CMK (cell line): ENCODE measurements at places on chromosomes 6 and 20.

- DNase-seq = no peak
Observed at GRCh38 chr20:8414586-8415274, 282.7 kb downstream of the PLCB1 start.

DNA sequence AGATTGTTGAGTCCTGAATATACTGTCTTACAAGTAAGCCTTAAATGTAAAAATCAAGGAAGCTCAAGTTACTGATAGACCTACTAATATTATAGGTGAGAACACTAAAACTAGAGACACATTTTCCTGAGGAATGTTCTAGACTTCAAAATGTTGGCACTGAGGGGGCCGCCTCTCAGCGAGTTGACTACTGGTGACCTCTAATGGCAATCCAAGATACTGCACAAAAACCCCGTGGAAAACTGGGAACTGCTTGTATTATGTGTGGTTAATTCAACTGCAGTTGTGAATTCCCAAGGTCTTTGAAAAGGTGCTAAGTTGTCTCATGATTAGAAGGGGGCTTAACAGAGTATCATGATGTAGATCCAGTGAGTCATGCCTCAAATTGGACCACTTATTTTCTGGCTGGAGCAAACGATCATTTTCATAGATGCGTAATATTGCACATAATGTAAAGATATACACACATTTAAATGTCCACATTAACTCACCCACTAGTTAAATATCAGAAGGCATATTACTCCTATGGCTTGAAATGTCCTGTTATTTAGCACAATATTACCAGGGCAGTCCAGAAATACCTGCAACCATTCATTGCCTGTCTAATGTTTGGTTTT is 336.2 kb downstream of the FOXA2 start:
- DNase-seq = no peak

- DNase-seq = no peak
Observed at GRCh38 chr6:106844930-106845329, 129.6 kb downstream of the CD24 start.

GRCh38 chr20:57291003-57291402 is 24.6 kb upstream of the BMP7 start:
- DNase-seq = no peak

DNA sequence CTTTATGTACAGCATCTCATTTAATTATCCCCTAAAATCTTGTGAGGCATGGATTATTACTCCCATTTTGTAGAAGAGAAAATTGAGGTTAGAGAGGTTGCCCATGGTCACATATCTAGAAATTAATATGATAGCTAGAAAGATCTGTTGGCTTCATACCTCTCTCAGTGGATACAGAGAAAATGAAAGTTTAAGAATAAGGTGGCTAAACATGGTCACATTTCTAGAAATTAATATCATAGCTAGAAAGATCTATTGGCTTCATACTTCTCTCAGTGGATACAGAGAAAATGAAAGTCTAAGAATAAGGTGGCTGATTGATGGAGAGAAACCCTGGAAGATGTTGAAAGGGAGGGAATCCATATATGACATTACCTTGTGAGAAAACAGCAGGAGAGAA is 260.7 kb upstream of the MAN1A1 start:
- no peak for DNase-seq

DNA sequence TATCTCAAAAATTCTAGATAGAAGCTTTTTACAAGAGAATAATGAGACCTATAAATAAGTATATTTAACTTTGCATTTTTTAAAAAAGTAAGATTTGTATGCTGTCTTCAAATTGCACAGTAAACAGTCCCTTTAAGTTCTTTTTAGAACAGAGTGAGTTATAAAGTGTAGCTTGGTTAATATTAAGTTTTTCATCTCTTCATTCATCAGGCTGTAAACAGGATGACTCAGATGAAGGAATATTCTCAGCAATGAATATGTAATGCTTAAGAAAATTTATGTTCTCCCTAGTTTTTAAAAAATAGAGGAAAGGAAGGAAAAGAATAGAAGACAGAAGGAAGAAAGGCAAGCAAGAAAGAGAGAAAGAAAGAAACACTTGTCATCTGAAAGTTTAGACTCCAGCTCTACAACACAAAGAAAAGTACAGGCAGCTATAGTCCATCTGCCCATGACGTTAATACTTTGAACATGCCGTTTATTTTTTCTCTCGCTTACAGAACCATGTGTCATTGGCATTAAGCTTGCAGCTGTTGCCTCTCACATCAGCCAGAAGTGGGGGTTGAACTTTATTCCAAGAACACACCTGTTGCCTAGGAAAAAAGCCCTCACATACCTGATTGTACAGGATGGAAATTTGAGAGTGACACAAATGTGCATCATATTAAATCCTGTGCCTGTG is 36.1 kb downstream of the CAP2 start:
- DNase-seq = no peak

DNA sequence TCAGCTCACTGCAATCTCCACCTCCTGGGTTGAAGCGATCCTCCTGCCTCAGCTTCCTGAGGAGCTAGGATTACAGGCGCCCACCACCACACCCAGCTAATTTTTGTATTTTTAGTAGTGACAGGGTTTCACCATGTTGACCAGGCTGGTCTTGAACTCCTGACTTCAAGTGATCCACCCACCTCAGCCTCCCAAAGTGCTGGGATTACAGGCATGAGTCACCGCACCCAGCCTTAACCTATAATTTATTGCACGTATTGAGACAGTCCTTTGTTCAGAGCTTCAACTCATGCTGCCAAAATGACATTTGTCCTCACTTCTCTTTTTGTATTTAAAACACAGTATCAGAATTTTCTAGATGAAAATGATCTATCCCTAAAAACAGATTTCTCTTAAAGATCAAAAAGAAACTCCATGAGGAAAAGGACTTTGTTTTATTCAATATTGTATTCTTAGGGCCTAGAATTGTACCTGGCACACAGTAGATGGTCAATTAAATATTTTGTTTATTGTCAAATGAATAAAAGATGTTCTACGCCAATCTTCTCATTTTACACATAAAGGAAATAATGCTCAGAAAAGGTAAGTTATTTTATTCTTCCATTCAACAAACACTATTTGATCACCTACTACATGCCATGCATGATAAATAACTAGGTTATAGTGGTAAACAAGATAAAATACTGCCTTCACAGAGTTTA is 10.8 kb downstream of the SERAC1 start:
- DNase-seq = no peak

GRCh38 chr6:40992746-40993145 is 46.3 kb downstream of the UNC5CL start:
- no peak for DNase-seq

DNA sequence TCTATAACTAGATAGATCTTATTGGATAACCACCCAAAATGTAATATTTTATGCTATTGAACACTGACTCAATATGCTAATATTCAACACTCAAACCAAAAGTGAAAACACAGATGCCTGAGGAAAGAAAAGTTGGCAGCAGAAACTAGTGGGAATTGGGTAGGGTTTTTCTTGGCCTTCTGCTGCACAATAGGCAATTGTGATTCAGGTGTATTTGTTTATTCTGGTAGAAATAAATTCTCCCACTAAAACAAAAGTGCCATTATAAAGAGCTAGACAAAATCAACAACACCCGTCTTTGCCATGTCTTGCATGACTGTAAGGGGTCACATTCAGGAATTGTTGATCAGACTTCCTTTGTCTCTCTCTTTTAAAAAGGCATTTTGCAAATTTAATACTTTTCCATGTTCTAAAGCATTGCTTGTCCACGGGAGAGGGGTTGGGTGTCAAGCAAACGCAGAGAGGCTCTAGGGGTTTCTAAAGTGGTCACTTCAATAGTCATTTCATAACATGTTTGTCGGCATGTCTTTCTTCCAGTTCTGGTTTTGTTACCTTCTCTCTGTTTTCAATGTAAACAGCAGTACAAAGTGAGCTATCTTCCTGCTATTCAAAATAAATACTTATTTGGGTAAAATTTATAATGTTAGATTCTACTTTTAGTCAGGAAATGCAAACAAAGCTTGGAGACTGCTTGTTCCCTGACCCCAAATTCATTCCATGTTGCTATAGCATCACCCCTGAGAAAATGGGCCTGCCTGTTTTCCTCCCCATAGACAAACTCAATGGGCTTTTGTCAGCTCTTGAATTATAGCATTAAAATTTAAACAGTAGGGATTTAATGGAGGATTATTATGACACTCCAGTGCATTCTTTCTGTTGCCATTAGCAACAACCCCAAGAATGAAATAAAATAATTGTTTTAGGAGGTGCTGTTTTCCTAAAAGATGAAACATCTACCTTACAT is 217.0 kb upstream of the CCN2 start:
- DNase-seq = no peak

DNA sequence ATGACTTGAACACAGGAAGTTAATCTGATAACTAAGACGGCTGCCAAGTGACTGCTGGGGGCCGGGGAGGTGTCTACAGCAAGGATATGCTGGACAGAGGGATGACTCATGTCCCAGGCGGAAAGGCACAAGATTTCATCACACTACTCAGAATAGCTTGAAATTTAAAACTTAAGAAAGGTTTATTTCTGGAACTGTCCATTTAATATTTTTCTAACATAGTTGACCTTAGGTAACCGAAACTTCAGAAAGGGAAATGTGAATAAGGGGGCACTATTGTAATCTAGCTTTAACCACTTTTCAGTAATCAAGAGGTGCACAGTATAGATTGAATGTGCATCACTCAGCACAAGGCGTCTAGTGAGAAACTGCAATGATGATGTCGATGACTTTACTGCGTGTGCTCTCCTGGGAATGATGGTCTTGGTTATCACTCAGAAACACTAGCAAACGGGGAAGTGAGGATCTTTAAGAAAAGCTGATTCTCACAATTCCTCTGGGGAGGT is 171.5 kb downstream of the QKI start:
- DNase-seq = no peak

- no peak for DNase-seq
Observed at GRCh38 chr6:131124336-131125071, 10.8 kb upstream of the AKAP7 start.

DNA sequence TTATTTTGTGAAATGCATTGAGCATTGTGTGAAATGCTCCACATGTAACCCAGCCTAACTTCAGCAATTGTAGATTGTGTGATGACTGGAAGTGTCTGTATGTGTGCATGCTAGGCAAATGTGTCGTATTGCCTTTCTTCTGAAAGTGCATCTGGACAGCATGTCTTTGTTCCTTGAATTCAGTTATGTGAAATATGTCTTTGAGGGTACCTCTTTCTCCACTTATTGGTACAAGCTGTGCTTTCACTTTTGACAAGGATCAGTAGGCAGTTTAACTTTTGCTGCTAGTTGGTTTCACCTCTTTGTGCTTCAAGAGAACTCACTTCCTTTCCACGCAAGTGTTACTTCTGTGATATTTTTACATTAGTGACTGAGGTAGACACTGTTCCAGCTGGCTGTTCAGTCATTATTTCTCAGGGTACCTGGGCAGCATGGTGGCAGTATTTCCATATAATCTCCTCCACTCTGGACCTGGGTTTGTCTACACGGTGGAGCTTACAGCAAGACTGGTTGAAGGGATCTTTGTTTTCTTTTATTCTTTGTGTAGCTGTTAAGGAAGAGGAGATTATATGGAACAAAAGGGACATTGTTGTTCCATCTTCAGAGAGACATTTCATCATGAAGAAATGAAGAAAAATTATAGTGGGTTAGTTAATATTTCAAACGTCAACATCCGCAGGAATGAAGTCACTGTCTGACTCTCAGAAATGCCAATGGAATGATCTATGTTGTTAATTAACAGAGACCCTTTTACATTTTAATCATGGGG is 175.4 kb downstream of the UTRN start:
- DNase-seq = no peak

- no peak for DNase-seq
Observed at GRCh38 chr6:108904741-108905140, 56.5 kb downstream of the ARMC2 start.

- no peak for DNase-seq
Observed at GRCh38 chr6:7727086-7727945, 1.4 kb downstream of the BMP6 start.

GRCh38 chr6:137953761-137954160 is 86.7 kb downstream of the TNFAIP3 start:
- no peak for DNase-seq

GRCh38 chr6:15256538-15257271 is 10.8 kb downstream of the JARID2 start:
- no peak for DNase-seq

DNA sequence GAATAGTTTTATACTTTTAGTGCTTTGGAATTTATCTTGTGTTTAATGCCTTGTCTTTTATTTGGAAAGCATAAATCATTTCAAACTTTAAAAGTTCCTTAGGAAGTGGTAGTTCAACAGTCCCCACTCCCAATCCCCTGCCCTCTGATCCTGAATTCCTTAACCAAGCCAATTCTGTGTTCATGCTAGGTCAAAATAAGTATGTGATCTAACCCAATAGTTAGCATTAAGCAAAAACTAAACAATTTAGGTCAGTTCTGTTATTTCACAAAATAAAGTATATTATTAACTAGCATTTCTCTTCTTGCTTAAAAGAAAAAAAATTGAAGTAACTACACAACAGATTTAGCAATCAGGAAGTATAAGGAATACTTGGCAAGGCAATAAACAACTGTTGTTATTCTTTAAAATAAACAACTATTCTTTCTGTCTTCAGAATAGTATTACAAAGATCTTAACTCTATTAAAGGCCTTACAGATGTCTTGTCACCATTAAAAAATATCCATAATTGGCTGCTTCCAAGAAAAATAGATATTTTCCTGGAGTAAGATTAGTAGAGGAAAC is 37.0 kb downstream of the AKIRIN2 start:
- no peak for DNase-seq

DNA sequence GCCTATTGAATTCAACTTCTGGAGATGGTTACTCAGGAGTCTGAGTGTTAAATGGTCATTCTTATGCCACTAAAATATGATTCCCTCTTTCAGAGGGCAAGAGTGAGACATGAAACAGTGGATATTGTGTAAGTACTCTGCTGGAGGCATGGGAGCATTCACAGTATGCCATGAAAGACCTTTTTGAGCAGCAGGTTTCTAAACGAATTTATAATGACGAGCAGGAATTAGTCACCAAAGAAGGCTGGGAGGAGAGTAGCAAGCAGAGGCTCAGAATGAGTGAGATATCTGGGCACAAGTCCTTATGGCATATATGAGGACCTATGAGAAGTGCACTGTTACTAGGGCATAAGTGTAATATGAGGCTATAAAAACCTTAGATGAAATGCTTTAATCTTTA is 10.9 kb upstream of the MYB start:
- no peak for DNase-seq

DNA sequence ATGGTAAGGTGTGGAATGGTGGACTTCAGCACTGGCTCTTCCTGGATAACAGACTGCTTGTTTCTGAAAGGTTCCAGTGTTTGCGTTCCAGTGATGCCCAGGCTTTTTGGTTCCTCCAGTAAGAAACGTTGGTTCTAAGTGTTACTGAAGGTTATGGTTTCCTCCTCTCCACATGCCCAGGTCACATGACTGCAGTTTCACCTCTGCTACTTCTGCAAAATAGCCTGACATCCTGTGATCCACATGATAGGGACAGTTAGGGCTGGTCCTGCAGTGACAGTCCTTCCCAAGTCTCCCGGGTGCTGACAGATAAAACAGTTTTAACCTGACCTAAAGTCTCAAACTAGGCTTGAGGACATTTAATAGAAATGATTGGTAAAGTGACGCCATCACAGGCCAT is 132.2 kb upstream of the CST7 start:
- DNase-seq = no peak

- no peak for DNase-seq
Observed at GRCh38 chr20:45218636-45219035, 2.5 kb upstream of the SEMG2 start.

- DNase-seq = no peak
Observed at GRCh38 chr6:25714765-25715164, 39.8 kb upstream of the SLC17A4 start.
